Effector memory CD8-positive, alpha-beta T cell (primary cell): ENCODE measurements at places on chromosomes 6 and 20.
A peak's percentile ranks its signal among the peaks of the same experiment; 100 is the strongest.

- DNase-seq = no peak
Observed at GRCh38 chr6:38404900-38405556, 234.7 kb downstream of the BTBD9 start.

- no peak for DNase-seq
Observed at GRCh38 chr6:140541288-140541687, 1166.8 kb upstream of the CITED2 start.

GRCh38 chr6:5499644-5500306, 238.5 kb downstream of the FARS2 start:
- DNase-seq = no peak

- DNase-seq = no peak
Observed at GRCh38 chr20:1685304-1686052, 27.9 kb upstream of the SIRPG start.

DNA sequence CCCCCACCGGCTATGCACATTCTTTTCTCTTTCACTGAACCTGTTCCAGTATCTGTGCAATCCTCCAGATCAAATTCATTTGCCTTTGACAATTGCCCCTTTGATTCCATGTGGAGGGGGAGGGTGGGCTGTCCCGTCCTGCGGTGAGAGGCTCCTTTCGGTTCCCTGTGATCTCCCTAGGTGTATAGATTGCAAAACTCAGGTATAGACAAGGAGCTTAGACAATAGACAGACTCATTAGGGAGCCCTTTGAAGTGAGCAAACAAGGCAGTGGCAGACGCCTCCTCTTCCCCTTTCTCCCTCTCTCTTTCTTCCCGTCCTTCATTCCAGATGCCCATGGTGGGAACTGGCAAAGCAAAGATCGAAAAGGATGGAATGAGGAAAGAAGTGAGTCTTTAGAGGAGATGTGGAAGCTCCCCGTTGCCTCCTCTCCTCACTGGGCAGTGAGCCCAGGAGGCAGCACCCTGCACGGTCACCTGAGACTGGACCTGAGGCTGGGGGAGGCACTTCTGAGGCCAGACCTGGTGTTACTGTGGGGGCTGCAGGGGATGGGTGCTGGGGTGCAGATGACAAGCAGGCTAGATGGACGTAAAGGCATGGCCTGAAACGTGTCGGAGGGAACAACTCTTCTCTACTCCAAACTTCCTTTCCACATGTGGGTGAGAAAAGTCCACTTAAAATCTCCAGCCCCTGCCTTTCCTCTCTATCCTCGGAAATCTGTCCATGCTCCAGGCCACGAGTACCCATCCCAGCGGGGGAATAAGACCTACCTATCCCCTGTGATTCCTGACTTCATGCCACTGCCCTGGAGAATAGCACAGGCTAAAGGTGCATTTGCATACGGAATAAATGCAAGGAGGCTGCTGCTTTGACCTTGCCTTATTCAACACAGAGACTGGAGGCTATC, 256.6 kb upstream of the FOXQ1 start:
- no peak for DNase-seq

DNA sequence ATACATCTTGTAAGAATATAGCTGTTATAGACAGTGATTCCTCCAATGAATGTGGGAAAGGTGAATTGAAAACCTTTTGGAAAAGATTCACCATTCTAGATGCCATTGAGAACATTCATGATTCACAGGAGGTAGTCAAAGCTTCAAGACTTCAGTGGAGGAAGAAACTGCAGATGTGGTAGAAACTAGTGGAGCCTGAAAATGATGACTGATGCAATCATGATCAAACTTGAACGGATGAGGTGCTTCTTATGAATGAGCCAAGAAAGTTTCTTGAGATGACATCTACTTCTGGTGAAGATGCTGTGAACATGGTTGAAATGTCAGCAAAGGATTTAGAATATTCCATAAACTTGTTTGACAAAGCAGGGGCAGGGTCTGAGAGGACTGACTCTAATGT, 66.7 kb upstream of the C6orf118 start:
- DNase-seq = no peak

- DNase-seq = no peak
Observed at GRCh38 chr6:90154755-90155470, 141.7 kb downstream of the BACH2 start.

DNA sequence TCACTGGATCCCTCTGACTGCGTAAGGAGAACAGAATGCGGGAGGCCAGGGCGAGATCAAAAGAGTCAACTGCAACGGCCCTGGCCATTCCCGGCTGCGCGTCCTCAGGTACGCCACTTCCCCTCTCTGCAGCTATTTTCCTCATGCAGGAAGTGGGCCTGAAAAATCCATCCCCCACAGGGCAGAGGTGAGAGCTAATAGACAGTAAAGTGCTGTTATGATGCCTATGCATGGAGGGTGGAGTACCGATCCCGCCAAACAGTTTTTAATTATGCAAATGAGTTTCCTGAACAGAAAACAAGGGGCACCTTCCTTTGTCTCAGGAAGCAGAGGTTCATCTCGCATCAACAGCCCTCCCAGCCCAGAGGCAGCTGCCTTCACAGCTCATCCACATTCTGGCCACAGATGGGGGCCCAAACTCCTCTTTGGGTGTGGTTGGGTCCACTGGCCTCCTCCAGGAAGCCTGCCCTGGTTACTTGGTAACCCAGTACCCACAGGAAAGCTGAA, 9.3 kb downstream of the PREX1 start:
- DNase-seq = peak; percentile 27

DNA sequence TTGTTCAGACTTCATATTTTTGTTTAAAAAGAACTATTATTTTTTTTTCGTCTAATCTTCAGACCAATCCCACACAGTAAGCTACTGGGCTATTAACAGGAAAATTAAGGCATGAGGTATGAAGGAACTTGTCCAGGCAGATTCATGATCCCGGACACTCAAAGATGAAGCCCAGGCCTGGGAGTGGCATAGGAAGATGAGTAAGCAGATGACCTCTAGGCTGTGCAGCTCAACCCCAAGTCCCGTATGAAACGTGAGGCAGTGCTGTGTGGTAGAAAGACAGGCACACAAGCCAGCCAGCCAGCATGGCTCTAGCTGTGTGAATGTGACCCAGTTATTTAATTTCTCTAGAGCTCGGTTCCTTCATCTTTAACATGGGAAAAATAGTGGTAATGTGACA, 231.9 kb downstream of the CLIC5 start:
- DNase-seq = no peak

DNA sequence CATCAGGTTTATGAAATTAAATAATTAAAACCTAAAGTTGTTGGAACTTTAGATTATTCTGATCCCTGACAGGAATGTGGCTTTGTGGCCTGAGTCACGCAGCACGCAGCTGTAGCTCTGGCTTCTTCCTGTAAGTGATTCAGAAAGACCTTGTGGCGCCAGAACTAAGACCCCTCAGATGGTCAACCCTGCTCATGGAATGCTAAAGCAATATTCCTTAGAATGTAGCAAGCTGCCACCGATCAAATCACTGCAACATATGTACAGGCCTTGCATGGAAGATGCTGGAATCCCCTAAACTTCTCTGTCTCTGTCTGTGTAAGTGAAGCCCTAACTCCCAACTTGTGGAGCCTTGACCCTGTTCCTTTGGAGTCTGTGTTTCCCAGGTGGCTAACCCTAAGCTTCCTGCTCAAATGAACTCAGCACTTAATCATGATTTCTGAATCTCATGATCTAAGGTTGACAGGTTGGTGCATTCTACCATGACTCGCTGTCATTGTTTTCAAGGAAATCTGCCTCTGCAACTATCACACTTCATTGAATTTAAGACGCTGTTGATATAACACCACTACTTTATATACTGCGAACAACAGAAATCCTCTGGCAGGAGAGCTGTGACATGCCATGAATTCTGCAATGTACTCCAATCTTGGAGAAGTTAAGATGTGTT, 111.2 kb upstream of the CST7 start:
- no peak for DNase-seq
